ENCODE measurements at places on chromosomes 4 and X.

DNA sequence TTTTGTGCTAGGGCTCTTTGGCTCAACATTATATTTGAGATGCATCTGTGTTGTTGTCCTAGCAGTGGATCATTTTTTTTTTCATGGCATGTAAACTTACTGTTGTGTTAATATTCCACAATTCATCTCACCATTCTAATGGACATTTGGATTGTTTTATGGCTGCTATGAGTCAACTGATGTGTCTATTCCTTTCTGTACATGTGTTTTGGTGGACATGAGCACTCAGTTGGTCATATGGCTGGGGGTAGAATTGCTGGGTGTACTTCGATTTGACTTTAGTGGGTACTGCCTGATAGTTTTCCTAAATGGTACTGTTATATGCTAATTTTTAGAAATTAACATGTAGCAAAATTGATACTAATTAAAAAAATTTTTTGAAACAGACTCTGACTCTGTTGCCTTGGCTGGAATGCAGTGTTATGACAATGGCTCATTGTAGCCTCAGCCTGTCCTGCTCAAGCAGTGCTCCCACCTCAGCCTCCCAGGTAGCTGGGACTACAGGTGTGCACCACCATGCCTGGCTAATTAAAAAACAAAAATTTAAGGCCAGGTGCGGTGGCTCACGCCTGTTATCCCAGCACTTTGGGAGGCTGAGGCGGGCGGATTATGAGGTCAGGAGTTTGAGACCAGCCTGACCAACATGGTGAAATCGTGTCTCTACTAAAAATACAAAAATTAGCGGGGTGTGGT, 9.0 kb downstream of the FAM193A start:
- no peak for DNase-seq
- no peaks in the 10 kb centered on the region for H3K27me3 ChIP-seq
- no peak overlapping the region for H3K27ac ChIP-seq

DNA sequence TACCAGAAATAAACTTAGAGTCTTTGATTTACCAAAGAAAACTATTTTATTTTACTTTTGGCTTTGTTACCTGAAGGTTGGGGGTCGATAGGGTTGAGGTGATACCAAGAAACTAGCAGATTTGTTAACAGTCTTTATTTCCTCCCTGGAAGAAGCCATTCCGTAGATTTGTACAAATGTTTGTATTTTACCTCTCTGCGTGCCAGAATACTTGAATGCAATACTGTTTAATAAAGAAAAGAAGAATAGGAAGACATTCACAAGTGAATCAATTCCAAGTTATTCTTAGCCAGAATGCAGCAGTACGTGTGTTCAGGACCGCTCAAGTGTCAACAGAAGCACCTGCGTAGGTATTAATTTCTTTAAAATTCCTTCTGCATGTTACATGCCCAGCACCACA, 260.3 kb upstream of the TENM3 start:
- DNase-seq: no peak
- no peaks in the 10 kb centered on the region for H3K4me1 ChIP-seq
- no peaks in the 10 kb centered on the region for H3K36me3 ChIP-seq
- no peak overlapping the region for H3K27ac ChIP-seq
- H3K27me3 ChIP-seq: no peaks in the 10 kb centered on the region

DNA sequence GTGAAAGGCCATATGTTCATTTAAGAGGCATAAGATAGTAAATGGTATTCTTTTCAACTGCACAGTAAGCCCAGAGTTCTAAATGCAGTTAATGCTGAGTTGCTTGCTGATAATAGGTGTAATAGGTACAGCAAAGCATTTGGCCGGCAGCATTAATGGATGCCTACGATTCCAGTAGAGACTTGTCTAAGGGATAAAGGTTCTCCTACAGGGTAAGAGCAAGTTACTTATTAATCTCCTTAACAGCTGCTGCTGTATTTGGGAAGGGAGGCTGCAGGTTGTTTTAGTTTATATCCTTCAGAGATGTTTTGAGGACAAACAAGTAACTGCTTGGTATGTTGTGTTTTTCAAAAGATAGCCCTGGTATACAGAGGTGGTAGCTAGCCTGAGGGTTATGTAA, 16.8 kb downstream of the TSPAN7 start:
- no peak overlapping the region for H3K27ac ChIP-seq
- no peak overlapping the region for H3K4me3 ChIP-seq
- H3K36me3 ChIP-seq: no peaks in the 10 kb centered on the region

- no peak overlapping the region for H3K4me3 ChIP-seq
- H3K36me3 ChIP-seq: no peaks in the 10 kb centered on the region
- H3K27me3 ChIP-seq: peaks cover under 1% of the 10 kb centered on the region
- DNase-seq: no peak
Observed at GRCh38 chr4:6250235-6250983, 19.2 kb upstream of the WFS1 start.

All from ascending aorta (tissue), 2 donors.